CD4-positive, CD25-positive, alpha-beta regulatory T cell (primary cell): ENCODE measurements at places on chromosomes 7 and 10. TPM values are rescaled to one million over a fixed set of nuclear protein-coding genes. Genes with fewer than 3 reads are reported as not detected.

The INPP5A gene
- polyA plus RNA-seq = 0.66 TPM

The GPR37 gene
- not detected for polyA plus RNA-seq

The CARD11 gene
- 11.6 TPM for polyA plus RNA-seq

The MRPL32 gene
- 69.7 TPM for polyA plus RNA-seq
